CD4-positive, alpha-beta T cell treated with Interferon alpha-2 for 1 hour (primary cell): ENCODE measurements at places on chromosomes 12 and 14.

DNA sequence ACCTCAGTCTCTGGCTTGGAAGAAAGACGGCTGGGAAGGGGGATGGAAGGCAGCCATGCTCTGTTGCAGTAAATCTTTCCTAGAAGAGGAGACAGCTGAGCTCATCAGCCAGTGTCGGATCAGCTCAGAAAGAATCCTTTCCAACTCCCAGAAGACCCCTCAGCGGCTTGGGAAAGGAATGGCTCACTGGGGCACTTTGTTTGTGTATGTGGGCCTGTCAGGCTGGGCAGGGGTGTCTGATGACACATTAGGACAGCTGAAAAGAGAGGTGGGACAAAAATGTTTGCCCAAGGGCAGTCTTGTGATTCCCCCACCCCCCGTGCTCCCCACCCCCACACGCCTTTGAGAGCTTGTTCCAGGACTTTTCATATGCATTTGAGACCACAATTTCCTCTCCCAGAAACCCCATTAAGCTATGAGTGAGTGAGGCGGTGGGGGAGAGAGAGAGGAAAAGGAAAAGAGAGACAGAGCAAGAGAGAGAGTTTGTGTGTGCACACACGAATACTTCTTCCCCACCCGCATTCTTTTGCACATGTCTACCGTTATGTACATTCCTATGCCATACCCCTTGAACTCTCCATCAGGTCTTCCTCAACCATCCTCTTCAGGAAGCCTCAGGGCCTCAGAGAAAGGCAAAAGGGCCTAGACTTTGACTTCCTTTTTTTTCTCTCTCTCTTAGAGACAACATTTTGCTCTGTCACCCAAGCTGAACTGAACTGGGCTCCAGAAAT is 198.9 kb downstream of the ZFP36L1 start:
- DNase-seq, result no peak

- DNase-seq, result no peak
Measured at GRCh38 chr12:84174115-84174514, 738.5 kb downstream of the SLC6A15 start.

DNA sequence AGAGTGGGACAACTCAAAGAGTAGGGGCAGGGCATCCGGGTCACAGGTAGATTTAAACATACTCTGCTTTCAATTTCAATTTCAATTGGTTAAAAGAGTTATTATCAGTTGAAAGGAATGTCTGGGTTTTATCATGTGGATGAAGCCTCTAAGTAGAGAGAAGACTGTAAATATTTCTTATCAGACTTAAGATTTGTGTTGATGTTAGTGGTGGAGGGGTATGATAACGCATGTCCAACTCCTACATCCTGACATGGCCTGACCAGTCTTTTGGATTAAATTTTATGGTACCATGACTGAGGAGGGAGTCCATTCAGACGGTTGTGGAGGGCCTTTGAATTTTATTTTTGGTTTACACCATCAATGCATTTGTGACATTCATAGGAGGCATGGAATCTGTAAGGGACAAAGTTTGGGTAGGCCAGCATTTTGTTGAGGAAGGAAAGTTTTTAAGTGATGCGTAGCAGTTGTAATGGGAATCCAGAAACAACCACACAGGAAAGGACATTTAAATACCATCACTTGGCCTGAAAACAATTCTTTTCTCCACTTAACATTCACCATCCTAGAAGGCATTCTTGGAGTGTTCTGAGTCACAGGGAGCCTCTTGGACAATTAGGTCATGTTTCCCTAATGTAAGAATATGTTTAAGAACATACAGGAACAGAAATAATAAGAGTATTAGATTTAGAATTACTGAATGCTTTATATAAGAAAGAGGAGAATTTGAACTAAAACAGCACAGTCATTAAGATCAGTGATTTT is 371.9 kb downstream of the ATP23 start:
- DNase-seq, result no peak

DNA sequence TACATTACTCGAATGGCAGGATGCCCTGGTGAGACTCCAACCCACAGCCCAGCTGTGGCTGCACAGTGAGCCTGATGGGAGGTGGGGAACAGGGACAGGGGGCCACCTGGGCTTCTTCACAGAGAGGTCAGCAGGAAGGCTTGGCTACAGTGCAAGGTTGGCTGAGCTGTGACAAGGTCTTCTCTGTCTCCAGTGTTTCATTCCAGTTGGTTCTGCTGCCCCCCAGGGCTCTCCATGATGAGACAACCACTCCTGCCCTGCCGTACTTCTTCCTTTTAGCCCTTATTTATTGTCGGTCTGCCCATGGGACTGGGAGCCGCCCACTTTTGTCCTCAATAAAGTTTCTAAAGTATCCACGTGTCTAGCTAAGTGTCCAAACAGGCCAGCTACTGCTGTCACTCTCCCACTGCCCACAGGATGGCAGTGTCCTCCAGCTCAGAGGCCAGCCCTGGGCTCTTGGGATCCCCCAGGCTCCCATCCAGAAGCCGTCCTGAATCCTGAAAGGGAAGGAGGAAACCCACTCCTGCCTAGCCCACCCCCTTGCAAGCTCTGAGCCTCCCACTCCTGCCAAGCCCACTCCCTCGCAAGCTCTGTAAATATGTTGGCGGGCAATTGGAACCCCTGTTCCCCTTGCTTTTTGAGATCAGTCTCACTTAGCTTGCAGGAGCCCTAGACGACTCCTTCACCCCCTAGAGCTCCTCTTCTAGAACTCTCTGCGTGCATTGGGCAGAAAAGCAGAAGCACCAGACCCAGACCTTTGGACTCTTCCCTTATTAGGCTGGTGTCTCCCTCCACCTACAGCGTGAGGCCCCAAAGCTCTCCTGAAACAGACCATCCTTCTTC is 5.4 kb downstream of the C1QL4 start:
- no peak for DNase-seq

- no peak for DNase-seq
Measured at GRCh38 chr12:113184098-113184899, 979 bp downstream of the DDX54 start.

DNA sequence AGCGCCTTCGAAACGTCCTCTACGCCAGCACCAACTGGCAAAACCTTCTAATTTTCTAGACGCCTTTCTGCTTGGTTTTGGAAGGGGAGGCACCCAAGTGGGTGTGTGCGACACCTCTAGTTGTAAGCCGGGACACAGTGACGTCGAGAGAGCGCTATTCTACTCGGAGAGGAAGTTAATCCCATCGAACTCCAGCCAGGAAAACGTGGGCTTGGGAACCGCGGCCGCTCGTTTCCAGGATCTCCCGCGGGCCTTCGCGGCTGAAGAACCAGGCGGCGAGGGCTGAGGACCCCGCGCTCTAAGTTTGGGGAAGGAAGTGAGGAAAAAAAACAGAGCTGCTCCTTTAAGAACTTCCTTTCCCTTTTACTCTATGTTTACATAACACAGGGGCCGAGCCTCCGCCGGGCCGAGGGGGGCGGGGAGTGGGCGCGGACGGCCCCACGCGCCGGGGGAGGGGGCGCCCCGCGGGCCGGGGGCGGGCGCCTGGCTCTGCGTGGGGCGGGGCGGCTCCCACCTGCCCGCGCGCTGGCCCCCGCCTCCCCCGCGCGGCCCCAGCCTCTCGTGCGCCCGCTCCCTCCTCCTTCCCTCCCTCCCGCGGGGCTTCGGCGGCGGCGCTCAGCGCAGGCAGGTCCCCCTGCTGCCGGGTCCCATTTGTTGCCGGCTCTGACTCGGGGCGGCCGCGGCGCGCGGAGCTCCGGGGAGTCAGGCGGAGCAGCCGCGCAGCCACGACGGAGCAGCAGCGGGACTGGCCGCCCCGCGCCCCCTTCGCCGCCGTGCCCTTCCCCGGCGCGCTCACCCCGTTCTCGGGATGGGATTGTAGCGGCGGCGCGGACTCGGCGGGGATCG is at the start of gene PELI2:
Gene PELI2 (plus strand): TSS at position 647 of the 846 bp plus-strand sequence. CDS start 250 bp downstream, outside the sequence.
- DNase-seq, result peak; percentile 87

- no peak for DNase-seq
Measured at GRCh38 chr14:30272848-30273832, 285.8 kb upstream of the G2E3 start.

DNA sequence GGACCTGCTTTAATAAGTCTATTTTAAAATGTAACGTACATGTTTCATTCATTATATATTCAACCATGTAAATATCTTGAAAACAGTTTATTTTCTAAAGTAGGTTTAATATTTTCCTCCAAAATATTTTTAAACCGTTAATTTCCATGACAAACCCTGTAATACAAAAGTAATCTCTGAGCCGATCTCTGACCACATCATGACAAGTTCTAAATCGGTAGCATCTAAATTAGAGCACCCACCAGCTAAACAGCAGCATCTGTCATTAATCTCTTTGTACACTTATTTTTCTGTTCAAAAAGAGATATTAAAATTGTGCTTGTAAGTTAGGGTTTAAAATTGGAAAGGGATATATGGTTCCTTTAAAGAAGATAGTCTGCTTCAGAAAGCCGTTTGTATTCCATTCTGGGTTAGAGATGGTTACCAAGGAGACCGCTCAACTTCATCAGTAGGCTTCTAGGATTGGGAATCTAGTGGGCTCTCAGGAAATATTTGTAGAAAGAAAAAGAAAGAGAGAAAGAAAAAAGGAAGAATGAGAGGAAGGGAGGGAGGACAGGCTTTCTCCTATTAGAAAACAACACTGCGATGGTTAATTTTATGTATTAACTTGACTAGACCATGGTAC is 232.5 kb upstream of the FOXN3 start:
- DNase-seq, result no peak

- no peak for DNase-seq
Measured at GRCh38 chr14:87566991-87567390, 426.0 kb downstream of the GALC start.

DNA sequence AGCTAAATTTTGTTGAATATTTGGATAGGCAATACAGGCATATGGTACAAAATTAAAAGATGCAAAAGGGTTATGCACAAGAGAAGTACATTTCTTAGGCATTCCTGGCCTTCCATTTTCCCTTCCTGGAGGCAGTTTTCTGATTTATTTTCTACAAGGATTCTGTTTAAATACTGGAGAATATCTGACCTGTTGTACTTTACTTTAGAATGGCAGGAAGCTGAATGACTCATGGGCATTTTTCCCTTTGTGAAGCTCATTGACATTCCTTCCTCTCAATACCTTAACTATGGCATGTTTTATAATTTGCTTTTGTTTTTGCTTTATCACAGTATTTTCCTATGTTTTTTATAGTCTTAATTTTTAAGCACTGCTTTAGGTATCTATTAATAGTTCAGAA is 62.7 kb downstream of the RCOR1 start:
- no peak for DNase-seq

DNA sequence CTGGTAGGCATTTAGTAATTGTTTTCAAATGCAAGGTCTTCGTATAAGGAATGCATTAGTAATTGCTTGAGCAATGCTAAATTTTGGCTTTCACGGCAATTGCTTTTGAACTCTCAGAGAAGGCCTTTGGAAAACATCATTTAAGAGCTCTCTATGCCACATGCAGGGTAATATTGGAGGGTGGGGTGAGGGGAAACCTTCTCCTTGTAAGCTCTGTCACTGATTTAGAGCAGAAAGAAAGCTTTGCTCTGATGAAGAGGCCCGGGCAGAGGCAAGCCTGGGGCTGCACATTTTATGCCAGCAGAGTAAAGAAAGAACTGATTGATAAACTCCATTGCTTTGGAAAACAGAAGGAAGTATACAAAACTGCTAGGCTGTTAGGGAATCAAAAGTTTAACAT is 70.9 kb downstream of the TRIM9 start:
- no peak for DNase-seq

- no peak for DNase-seq
Measured at GRCh38 chr12:109767991-109768900, 54.6 kb downstream of the FAM222A start.
